ENCODE measurements at places on chromosomes 1 and 21.

DNA sequence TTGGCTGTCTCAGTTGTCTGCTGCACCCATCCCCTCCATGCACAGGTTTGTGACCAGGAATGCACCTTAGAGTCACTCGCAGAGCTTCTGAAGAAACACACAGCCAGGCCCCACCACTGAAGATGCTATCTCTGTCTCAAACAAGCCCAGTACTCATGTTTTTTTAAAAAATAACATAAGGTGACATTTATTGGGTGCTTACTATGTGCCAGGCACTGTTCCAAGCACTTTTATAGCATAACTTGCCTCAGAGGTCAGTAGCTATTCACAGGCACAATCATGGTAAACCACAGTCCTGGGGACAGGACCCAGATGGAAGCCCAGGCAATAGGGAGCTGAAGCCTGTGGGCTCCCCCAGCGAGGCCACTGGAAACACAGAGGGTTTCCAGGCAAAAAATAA is 8.8 kb upstream of the ATP13A2 start:
- no peak for DNase-seq

DNA sequence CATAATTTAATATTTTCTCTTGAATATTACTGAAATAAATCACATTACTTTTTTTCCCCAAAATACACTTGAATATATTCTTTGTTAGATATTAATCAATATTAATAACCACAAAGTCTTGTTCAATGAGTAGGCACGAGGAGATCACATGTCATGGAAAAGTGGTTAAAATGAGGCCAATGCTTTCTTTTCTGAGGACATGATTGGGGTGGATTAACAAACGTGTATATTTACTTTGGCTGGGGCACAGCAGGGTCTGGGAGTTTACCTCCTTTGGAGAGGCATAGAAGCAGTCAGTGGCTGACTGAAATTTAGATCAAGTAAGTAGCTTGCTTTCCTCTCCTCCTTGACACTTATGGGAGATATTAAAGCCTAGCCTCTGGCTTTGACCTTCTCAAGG is 664.3 kb upstream of the B3GALT2 start:
- DNase-seq, result no peak

- no peak for DNase-seq
Measured at GRCh38 chr1:53257454-53258081, 19.2 kb upstream of the MAGOH start.

- DNase-seq, result no peak
Measured at GRCh38 chr1:209420276-209420675, 163.2 kb upstream of the CAMK1G start.

DNA sequence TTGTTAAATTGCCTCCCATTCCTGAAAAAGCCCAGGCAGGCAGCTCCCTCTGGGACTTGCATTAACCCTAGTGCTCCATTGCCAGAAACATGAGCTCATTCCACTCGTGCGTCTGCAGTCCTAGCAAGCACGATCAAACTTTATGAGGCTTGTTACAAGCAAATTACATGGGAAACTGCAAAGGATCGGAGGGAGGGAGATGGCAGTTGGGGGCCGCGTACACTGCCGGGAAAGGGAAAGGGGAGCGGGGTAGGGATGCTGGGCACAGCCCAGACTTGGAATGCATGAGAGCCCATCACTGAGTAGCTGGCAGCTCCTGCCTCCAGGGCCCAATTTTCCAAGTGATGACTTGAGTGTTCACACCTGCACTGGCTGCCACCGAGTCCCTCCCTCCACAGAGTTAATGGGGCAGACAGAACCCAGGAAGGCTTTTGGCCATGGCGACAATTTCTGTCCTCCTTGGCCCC is 169.9 kb downstream of the BRINP2 start:
- DNase-seq, result no peak

- no peak for DNase-seq
Measured at GRCh38 chr21:40938611-40939010, 91.7 kb upstream of the DSCAM start.

DNA sequence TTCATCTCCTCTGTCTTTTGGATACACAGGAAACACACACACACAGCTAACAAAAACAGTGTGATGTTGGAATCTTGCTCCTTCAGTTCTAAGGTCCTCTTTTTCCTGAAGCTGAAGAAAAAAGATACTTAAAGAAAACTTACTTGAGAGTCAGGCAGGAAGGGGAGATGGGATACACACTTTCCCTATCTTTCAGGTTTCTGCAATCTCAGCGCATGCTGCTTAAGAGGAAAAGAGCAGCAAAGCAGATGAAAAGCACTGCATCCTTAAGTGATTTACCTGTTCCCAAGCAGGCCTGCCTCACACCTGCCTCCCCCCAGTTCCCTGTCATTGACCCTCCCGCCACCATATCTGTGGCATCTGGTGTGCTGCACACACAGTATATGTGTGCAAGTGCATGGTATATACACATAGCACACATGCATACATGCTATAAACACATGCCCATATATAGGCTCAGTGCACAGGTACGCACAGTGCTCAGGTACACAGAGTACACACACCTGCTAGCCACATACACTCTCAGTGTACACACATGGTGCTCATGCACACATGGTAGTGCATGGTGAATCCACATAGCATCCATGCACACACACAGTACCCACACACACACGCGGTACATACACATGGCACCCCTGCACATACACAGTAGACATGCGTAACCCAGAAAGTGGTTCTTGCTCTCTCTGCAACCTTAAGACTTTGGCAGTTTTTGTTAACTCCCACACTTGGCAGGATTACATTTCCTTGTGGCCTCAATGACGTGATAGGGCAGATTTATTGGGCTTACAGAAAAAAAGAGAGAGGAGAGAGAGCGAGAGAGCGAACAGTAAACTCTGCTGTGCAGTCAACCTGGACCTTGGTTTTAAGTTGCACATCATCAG is 166.9 kb downstream of the TOMM20 start:
- peak; percentile 40 for DNase-seq

DNA sequence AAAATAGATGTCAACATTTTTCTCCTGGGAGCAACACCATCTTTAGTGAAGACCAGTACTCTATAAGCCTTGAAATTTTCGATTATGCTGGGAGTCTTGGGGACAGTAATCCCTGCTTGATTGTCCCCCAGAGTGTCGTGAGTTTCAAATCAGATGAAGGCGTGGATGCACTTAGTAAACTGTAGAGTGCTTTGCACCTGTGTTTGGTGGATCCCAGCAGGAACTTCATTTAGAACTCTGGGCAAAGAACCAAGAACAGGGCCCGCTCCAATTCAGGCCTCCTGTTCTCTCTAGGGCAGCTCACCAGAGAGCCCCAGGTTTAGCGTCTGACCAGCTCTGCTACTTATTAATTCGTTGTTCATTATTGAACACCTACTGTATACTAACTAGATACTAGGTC is 1.5 kb downstream of the GPX7 start:
- DNase-seq, result no peak

DNA sequence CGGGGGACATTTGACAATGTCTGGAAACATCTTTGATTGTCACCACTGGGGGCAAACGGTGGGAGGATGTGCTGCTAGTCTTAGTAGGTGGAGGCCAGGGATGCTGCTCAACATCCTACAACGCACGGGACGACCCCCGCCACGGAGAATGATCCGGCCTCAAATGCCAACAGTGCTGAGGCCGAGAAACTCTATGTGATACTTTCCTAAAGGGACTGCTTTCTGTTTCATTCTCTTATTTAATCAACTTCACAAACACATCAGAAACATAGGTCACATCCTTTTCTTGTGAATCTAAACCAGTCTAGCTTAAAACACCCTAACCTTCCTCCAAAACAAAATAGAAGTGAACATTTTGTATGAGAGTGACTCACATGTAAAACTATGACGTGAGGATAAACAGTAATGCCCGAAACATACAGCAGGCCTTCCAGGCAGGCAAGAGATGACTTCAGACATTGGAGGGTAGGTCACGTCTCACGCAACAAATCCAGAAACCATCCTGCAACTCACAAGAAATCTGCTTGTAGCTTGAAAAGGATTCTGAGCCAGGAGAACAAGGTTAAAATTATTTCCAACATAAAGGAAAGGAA is 37.2 kb upstream of the ETS2 start:
- DNase-seq, result peak; percentile 79

DNA sequence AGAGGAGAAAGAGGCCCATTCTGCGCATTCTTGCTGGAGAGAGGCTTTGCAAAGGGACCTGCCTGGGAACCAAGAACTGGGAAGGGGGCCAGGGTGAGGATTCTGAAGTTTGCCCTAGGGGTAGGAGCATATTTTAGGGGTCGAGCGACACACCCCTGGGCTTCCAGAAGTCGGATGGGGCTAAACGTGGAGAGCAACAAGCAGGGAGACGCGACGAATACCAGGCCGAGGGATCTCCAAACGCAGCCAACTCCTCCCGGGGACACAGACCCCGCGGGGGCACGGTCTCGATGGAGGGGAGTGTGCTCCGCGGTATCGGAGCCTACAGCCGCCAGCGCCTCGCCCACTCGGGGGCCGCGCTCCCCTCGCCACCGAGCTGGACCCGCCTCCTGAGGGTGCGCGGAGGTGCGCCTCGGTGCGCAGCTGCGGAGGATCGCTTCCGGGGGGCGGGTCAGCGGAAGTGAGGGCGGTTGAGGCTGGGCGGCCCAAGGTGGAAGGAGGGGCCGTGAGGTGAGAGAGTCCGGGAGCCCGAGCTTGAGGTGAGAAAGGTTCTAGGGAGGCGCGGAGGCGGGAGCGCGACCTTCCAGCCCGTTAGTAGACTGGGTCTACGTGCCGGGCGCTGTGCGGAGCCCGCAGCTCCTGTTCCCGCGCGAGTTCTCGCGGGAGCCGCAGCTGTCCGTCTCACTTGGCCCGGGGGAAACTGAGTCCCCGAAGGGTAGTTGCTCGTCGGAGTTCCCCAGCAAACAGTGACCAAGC is at the start of gene MTFR1L:
Gene MTFR1L (plus strand): TSS at position 464 of the 756 bp plus-strand sequence. CDS start 3,151 bp downstream, outside the sequence.
- DNase-seq, result peak; percentile 40

DNA sequence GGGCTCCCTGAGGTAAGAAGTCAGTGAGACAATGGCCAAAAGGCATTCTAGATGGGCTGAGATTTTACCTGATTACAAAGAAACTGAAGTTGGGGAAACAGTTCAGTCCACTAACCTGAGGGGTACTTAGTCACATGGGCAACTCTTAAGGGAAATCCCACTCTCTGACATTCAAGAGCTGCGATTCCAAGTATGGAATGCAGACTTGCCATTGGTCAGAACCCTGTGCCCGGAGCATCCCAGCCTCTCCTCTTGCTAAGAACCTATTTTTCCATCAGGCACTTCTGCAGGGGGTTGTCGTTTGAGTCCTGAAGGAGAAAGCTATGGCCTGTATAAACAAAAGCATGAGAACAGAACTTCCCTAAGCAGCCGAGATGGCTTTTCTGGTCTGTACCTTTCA is 434.9 kb upstream of the DAB1 start:
- no peak for DNase-seq

- no peak for DNase-seq
Measured at GRCh38 chr1:208917723-208918122, 665.8 kb upstream of the CAMK1G start.

DNA sequence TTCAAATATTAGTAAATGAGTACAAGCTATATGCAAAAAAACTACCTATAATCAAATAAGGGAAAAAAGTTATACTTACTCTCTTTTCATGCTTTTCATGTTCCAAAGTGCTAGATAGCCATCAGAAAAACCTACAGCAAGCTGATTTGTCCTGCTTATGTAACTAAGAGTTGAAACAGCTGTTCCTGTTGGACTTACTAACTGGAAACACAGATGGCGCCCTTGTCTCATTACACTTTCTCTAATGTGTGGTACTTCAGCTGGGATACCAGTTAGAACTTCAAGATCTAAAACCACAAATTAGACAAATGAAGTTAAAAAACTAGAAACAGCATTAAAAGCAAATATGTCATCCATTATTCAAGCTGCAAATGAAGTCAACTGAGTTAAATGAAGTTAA is 24.3 kb downstream of the AHCTF1 start:
- DNase-seq, result peak; percentile 19

DNA sequence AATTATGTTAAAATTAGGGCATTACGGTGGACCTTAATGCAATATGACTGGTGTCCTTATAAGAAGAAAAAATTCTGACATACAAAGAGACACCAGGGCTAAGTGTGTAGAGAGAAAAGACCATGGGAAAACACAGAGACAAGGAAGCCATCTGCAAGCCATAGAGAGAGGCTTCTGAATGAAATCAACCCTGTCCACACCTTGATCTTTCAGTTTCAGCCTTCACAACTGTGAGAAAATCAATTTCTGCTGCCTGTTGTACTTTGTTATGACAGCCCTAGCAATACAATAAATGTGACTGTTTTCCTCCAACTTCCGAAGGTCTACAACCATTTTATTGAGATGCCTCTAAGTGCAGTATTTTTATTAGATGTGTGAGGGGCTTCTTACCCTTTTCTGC is 1407.2 kb downstream of the MRPL39 start:
- no peak for DNase-seq

DNA sequence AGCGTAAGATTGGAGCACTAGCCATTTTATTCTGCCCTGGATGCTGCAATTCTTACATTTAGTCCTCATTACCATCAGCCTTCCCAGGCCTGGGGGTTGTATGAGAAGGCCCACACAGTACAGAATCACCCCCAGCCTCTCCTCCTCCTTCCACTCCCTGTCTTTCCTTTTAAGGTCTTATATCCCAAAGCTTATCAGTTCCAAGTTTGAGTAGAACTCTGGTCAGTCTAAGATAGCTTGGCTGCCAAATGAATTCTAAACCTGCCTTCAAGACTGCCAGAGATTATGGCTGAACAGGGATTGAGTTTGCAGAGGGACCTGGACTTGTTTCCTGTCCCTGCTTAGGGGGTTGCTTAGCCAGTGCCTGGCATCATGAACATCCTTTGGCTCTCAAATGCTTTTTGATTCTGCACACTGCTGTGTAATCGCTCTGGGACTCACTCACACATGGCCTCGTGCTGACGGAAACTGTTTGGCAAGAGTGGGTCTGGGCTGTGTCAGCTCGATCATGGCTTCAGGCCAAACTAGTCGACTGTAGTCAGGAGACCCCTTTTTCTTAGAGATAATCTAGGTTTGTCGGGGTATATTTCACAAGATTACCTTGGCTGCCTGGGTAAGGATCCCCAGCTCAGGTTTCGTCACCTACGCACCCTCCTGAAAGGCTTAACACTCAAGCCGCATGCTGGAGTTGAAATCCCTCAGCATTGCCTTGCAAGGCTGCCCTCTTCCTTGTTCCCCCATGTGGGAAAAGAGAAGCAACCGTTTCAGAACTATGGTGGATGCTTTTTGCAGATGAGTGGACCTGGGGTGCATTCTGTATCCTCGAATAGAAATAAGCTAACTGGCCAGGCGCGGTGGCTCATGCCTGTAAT is 252.6 kb downstream of the NFIA start:
- DNase-seq, result no peak

DNA sequence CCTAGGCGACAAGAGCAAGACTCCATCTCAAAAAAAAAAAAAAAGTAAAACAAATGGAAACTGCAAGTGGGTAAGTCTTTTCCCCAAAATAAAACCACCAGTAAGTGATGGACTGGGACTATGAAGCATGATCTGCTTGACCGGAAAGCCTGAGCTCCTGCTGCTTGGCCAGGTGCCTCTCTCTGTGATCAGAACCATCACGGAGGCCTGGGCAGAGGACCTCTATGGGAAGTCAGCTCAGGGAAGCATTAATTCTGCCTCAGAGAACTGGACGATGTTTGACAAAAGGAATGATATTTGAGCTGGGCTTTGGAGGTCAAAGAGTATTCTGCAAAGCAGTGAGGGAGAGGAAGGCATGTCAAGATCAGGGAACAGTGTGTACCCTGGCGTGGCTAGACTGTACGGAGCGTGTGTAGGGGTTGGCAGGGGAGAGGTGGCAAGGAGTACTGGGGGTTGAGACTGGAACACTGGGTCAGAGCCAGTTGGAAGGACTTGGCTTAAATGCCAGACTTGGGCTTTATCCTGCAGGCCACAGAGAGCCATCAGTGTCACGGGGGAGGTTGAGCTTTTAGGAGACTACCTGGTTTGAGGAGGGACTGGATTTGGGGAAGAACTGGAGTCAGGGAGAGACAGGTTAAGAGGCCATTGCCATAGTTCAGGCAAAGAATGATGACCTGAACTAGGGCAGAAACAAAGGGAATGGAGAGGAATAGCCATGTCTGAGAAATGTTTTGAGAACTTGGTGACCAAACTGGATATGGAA is 16.4 kb downstream of the ATP1A2 start:
- DNase-seq, result no peak
